ENCODE measurements at places on chromosomes 4 and X. TPM values are rescaled to one million over a fixed set of nuclear protein-coding genes. Genes with fewer than 3 reads are reported as not detected.

TLR3 gene
- total RNA-seq = 0.60 TPM

TEX11 gene
- total RNA-seq = not detected

ERAS gene
- not detected for total RNA-seq

MGAT4D gene
- not detected for total RNA-seq

PNMA6A gene
- total RNA-seq = 0.68 TPM

CCNB3 gene
- total RNA-seq = under 0.01 TPM

FOXR2 gene
- total RNA-seq = not detected

SUPT20HL2 gene
- not detected for total RNA-seq

PDLIM3 gene
- 307 TPM for total RNA-seq

EGFL6 gene
- not detected for total RNA-seq

SCD5 gene
- 16.0 TPM for total RNA-seq

UGT2B11 gene
- not detected for total RNA-seq

CD38 gene
- not detected for total RNA-seq

CXCL10 gene
- total RNA-seq = not detected

TGIF2LX gene
- not detected for total RNA-seq

PCDH19 gene
- under 0.01 TPM for total RNA-seq

RAB9B gene
- total RNA-seq = 0.94 TPM

CFI gene
- 5.4 TPM for total RNA-seq

ELF4 gene
- total RNA-seq = 4.4 TPM

GAGE12E gene
- total RNA-seq = not detected

SH3D19 gene
- total RNA-seq = 13.0 TPM
